Activated CD4-positive, alpha-beta T cell treated with anti-CD3 and anti-CD28 coated beads, Interleukin-2, amount 50 U/mL, for 4 hours (primary cell): ENCODE measurements at places on chromosomes 12 and 14.

GRCh38 chr12:107864235-107864634, 89.7 kb downstream of the ASCL4 start:
- no peak for DNase-seq

DNA sequence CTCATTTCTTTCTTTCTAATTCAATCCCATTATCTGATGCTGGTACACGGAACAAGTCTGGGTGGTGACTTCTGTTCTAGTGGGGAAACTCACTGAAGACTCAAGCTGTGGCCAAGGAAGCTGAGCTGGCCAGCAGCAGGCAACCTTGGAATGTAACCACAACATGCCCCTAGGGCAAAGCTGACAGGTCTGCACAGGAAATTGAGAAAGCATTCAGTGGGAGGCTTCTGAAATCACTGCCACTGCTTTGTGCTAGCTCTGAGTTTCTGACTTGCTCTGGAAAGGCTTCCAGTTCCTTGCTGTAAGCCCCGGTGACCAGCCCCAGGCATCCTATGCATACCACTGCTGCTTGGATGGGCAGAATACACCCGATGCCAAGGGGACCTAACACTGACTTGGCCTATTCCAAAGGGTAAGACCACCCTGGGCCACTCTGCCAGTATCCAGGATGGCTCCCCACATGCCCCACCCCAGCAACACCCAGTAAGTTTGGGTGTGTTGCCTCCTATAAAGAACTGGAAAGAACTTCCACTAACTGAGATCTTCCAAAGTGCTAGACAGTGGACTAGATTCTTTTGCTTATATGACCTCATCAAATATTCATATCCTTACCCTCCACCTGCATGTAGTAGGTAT, 84.5 kb upstream of the CDKN3 start:
- DNase-seq = no peak

- DNase-seq = no peak
These were observed 42.5 kb upstream of the DIO3 start for GRCh38 chr14:101518611-101519473.

GRCh38 chr14:36810209-36810608, 148.5 kb downstream of the PAX9 start:
- no peak for DNase-seq

DNA sequence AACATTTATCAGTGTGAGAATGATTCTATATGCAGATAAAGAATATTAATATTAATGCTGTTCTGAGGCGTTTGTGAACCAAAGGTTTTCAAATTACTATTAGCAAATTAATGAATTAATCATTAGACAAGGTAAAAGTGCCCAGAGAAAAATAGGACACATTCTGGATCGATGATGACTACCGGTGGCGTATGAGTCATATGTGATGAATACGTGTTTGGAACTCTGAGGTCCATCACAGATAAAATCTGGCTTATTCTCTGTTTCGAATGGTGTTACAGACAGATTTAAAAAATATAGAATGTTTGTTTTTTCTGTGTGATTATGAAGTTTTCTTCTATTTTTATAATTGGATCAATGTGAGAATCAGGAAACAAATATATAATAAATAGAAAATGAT, 79.2 kb upstream of the RTL1 start:
- DNase-seq = no peak

GRCh38 chr12:108653082-108653516, 19.4 kb upstream of the SELPLG start:
- no peak for DNase-seq

- peak; percentile 51 for DNase-seq
These were observed 647.8 kb downstream of the TMEM121 start for GRCh38 chr14:106174206-106174605.

DNA sequence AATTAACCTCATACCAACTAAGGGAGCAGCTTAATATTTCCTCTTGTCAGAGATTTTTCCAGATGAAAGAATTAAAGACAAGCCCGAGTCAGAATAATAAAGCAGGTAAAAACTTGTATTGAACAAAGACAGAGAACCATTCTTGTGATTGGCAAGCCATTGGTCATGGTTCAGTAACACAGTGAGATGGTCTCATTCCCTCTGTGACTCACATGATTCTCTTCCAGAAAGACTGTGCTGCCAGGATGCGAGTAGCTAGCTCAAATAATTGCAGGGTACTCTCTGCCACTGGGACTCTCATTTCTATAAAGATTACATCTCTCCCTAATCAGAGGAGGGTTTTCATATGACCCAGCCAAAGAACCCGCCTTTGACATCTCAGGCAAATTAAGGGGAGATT, 179.4 kb downstream of the PHLDA1 start:
- DNase-seq = no peak

GRCh38 chr12:13203034-13203922, 6.8 kb downstream of the EMP1 start:
- DNase-seq = no peak

DNA sequence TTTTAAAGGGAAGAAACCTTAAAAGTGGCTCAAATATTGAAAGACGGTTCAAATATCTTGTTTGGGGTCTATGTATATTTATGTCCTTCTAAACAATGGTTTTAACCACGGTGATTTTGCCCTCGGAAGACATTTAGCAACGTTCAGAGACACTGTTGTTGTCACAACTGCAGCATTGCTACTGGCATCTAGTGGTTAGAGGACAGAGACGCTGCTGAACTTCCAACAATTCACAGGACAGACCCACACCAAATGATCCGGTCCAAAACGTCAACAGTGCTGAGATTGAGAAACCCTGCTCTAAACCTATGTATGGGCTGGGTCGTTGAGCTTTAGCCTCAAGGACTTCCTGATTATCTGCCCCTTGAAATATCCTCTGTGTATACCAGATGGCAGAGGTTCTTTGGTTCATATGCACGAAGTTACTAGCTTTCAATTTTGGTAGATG, 1.7 kb downstream of the ANGEL1 start:
- no peak for DNase-seq
